Gastroesophageal sphincter (tissue), 4 donors: ENCODE measurements at places on chromosomes 4 and X. TPM values are rescaled to one million over a fixed set of nuclear protein-coding genes. Genes with fewer than 3 reads are reported as not detected.

DNA sequence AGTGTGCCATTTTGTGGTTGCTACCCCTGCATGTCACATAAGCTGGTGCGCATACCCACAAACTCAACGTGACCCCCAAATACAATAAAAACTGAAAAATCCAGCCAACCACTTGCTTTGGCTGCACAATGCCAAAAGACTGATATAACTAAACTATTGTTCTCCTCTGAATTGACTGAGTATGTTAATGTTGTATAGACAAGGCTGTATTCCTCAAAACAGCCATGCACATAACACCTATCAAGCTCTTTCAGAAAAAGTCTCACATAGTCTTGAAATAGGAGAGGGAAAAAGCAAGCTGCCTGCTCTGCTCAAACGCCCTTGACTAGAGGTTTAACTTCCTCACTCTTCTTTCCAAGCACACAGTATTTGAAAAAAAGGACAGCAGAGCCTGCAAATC, 126.4 kb upstream of the NOCT start:
- no peak for ATAC-seq

DCLK2 gene
- 17.1 TPM for total RNA-seq

ATP1B4 gene
- not detected for total RNA-seq

DNA sequence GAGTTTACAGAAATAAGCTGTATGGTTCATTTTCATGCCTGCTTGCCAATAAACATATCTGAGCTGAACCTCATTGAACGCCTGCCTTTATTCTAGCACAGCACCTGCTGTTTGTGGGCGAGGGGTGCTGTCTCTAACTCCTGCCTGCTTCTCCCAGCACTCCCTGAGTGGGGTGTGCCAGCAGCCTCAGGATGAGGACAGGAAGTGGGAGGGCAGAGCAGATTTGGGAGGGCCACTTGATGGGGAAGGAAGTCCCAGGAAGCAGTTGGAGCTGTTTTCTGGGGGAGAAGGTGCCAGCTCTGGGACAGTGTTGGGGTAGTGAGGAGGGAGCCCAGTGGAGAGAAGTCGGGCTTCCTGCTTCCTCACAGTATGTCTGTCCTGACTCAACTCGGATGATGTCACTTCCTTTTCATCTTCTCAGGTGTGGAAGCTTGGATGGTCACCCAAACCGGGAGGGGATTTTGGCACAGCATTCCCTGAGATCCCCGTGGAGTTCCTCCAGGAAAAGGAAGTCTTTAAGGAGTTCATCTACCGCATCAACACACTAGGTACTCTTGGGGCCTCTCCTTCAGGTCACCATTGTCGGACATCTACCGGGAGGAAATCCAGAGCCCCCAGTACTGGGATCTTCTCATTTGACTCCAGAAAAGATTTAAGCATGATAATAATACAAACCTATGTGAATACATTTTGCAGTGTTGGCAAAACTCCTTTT, 29.0 kb upstream of the MSANTD1 start:
- ATAC-seq, result no peak

DNA sequence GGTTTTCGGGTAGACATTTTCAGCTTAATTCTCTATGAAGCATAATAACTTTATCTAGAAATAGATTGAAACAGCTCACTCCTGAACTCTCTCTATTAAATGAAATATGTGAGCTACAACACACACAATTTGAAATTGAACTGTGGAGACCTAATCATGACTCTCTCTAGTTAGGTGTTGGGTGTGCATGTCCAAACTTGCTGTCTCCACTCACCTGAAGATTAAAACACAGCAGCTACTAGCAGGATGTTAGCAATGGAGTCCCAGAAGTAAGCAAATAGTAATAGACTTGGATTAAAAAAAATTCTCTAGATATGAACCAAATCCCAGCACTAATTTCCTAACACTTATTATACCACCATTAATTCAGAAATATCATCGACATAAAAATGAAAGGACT, 173.1 kb downstream of the FSTL5 start:
- no peak for ATAC-seq

DNA sequence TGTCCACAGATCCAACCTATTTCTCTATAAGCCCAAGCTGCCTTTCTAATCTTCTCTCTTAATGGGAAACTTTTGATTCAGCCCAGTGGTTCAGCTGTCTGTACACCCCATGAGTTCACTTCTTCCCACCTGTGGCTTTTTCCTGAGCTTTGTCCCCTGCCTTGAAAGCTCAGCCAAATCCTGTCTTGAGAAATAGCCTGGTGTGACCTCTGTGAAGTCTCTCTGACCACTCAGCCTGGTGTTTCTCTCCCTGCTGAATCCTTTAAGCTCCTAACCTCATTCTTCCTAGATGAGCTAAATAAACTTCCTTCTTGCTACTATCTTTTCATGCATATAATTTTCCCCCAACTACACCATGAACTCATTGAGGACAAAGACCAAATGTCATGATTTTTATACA, 15.2 kb upstream of the HERC5 start:
- ATAC-seq, result no peak

VCX3A gene
- not detected for total RNA-seq

RBMXL3 gene
- not detected for total RNA-seq

DNA sequence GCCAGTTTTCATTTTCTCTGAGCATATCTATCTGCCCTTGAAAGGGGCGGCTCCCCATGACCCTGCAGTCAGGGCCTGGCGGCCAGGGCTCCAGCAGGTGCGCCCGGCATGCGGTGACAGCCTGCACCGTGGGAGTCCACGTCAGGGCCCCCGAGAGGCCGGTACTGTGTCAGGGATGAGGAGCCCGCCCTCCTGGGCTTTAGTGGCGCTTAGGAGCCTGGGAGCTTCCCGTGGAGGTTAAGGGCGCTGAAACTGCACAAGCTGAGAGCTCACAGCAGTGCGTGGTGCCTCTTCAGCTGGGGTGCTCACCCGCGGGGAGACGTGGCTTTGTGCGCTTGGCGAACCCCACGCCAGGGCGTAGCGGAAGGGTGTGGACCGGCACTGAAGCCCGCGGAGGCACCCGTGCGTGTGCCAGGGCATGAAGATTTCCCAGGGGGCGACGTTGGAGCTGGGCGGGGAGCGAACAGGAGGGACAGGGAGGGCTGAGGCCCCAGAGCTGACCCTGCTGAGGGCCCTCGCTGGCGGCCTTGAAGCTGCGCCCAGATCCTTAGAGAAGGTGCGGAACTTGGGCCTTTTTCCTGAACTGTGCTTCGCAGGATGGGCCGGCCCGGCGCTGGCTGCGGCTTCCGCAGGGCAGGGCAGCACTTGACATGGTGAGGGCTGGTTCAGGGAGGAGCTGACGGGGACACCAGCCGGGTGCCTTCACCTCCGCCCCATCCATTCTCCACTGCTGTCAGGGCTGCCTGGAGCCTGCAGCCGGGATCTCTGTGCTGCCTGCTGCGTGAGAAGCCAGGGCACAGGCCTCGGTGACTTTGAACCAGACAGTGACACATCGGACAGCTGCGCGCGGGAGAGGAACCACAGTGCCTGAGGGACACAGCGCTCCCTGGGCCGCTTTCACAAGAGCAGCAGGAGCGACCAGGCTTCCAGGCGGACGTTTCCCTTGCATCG, 32.9 kb downstream of the HTT-AS start:
- ATAC-seq, result peak; percentile 64

DNA sequence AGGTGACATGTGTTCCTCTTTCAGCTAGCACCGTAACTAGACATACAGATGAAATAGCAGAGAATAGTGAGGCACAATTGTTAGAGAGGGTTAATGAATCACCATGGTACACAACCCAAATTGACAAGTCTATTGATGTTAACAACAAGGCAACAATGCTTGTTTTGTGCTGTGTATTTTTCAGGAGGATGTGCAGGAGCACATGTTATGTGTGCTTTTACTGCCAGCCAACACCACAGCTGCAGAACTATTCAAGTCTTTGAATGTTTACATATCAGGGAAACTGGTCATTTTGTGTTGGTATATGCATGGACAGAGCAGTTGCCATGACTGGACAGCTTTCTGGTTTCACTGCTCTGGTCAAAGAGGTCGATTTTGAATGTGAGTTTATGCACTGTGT, 32.8 kb downstream of the STBD1 start:
- ATAC-seq, result no peak

AKAP4 gene
- total RNA-seq, result not detected

- ATAC-seq, result peak; percentile 92
These were observed 32.4 kb downstream of the FGFRL1 start for GRCh38 chr4:1043651-1044468.

DNA sequence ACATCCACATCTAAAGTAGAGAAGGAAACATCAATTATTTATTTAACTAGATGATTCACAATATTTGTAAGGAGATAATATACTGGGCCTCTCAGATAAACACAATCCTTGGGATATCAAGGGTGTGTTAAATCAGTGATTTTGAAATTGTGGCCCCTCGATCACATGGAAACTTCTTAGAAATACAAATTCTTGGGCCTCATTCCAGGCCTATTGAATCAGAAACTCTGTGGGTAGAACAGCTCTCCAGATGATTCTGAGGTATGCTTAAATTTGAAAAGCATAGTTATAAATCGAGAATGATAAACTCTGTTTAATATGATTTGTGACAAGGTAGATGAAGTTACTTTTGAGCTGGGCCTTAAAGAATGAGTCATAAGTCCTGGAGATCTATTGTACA, 64.3 kb upstream of the GPR174 start:
- ATAC-seq, result no peak

GRCh38 chr4:38268837-38269236, 308.6 kb downstream of the PTTG2 start:
- ATAC-seq, result no peak

GRCh38 chr4:72286185-72286584, 254.4 kb downstream of the NPFFR2 start:
- ATAC-seq, result no peak

DNA sequence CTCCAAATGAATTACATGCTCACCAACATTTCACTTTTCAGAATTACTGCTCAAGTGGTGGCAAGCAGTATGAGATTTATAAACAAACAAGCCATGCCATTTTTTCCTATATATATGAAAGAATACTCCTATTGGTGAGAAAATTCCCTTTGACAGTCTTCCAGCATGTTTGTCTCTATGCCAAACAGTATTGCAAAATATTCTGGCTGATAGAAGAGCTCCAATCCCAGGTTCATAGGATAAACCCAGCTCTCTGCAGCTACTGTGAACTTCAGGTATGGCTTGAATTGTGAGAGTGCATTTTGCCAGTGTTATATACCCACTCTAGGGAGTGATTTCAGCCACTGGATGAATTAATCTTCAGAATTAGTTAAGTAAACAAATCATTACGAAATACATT, 108.8 kb downstream of the MAGEC2 start:
- no peak for ATAC-seq

DUSP9 gene
- not detected for total RNA-seq

DNA sequence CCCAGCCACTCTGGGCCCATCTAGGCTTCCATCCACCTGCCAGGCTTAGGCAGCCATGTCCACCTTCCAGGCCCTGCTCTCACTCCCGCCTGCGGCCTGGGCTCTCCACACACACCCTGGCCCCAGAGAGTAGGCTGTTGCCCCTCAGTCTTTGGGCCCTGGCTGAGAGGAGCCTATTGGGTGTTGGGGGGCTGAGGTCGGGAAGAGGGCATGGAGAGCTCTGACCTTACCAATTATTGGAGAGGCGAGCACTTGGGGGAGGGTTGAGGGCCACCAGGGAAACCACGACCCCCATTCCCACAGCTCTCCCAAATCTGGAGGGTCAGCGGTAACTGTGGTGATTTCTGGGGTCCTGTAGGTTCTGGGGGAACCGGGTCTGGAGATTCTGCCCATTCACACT, 38.2 kb downstream of the HTRA3 start:
- ATAC-seq, result no peak

TEX13B gene
- not detected for total RNA-seq

CXCL11 gene
- total RNA-seq, result 0.59 TPM

DNA sequence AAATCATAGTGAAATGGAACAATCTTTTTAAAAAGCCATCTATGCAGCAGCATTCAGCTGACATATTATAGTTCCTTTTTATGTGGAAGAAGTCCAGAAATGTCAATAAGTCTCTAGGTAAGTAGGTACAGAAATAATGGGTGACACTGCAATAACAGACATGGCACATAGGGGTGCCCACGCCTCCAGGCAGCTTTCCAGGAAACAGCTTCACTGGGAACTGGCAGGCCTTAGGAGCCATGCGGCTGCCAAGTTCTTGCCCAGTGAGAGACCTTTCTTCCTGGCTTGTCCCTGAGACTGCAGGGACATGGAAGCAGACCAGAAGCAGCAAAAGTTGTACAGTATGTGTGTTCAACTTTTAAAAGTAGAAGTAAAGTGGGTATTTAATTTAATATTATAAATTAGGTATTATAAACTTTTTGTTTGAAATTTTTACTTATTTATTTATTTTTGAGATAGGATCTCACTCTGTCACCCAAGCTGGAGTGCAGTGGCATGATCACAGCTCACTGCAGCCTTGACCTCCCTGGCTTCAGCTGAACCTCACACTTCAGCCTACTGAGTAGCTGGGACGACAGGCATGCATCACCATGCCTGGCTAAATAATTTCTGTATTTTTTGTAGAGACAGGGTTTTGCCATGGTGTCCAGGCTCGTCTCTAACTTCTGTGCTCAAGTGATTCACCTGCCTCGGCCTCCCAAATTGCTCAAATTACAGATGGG, 12.1 kb upstream of the ETNPPL start:
- ATAC-seq, result no peak

RGS12 gene
- 32.7 TPM for total RNA-seq

PTCHD1 gene
- total RNA-seq, result 7.8 TPM

DNA sequence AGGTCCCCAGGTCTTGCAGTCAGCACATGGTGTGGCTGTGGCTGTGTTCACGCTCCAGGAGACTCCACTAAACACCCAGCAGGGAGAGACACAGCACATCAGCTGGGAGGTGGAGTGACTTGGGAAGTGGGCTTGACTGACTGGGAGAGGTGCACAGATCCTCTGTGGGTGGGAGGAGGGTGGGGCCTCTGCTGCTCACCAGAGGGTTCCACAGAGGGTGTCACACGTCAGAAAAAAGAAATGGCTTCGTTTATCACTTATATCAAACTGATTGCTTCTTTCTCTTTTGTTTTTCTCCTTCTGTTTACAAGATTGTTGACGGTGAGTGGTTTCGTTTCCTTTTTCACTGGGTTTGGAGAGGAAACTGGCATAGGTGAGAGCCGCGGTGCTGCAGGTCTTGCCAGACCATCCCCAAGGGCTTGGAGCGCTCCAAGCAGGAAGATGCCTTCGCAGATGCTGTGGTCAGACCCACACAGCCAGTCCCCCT, 24.8 kb upstream of the FAM193A start:
- ATAC-seq, result no peak

RGN gene
- 2.6 TPM for total RNA-seq

GRCh38 chr4:108399610-108400265, 220.6 kb upstream of the RPL34 start:
- no peak for ATAC-seq

GRCh38 chrX:110531873-110532580, 173.4 kb downstream of the RTL9 start:
- peak; percentile 66 for ATAC-seq

GRCh38 chr4:144338148-144338547, 197.6 kb upstream of the GYPA start:
- no peak for ATAC-seq

DNA sequence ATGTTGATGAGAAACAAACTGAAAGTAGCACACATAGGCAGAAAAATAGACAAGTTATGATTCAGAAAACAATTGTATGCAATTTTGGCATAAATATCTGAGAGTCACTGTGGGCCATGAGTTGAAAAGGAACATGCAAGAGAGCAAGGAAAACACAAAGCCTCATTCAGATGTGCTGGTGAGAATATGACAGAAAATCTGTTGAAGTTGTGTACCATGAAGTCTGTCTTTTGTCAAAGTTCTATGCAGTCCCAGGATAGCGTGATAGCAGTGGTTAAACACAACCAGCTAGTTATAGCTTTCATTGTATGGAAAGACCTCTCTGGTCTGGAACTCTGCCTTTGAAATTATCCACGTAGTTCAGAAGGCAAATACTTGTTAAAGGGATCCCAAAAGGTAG, 53.0 kb downstream of the TMEM154 start:
- ATAC-seq, result no peak

GRCh38 chr4:5199912-5200311, 148.6 kb downstream of the STK32B start:
- ATAC-seq, result no peak
